NCI-H510A treated with DMSO at 0.1 percent for 48 hours (cell line): ENCODE measurements at places on chromosomes 7 and 10.

DNA sequence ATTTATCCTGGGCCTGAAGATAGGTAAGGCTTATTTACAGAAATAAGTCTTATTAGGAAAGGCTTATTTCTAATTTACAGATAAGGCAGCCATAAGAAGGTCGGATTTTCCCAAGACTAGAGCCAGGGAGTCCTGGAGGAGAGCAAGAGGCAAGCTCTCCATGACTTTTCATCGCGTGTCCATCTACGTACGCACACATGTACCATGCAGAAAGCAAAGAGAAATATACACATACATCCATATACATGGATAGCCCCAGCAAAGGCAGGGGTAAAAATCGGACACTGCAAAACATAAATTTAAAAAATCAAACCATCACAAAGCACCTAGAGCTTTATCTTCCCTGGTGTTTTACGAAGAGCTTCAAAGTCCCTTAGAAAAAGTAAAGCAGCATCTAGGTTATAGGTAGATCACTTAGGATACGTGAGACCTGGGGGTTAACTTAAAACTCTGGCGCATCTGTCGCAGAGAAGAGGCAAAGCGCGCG, 25.8 kb upstream of the ZRANB1 start:
- peak; percentile 73 for DNase-seq

GRCh38 chr7:130476297-130477150, 15.4 kb upstream of the MEST start:
- DNase-seq: no peak

DNA sequence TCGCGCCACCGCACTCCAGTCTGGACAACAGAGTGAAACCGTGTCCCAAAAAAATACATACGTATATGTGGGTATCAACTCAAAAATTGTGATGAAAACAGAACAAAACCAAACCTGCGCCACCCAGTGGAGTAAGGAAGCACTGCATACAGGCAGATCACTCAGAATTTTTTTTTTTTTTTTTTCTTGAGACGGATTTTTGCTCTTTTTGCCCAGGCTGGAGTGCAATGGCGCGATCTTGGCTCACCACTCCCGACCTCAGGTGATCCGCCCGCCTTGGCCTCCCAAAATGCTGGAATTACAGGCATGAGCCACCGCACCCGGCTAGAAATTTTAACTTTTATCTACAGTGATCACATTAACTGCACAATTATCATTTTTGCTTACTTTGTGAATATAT, 9.1 kb upstream of the TMEM236 start:
- DNase-seq: no peak

DNA sequence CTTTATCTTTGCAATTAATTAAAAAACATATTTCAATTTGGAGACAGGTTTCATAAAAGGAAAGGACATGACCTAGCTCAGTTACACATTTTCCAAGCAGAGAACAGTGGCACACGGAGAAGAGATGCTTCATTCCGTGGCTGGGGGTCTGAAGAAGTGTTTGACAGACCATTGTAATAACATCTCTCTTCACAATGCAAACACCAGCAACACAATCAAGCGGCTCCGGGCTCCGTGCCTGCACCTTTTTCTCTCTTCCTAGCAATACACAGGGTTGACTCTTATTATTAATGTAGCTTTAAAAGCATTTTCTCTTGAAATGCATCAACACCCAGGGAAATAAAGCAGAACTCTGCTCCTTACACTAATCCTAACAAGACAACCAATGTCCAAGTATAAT, 261.0 kb upstream of the AOAH start:
- DNase-seq: peak; percentile 65

DNA sequence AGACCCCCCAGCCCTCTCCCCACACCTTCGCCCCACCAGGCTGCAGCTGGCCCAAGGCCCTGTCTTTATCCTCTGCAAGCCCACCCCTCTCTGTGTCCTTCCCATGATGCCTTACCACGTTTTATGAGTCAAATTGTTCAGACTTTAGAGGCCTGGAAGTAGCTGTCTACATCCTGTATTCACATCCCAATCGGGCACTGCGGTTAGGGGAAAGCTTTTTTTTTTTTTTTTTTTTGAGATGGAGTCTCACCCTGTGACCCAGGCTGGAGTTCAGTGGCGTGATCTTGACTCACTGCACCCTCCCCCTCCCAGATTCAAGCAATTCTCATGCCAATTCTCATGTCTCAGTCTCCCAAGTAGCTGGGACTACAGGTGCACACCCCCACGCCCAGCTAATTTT, 121.5 kb upstream of the SH2B2 start:
- no peak for DNase-seq

- no peak for DNase-seq
These were observed 182.8 kb upstream of the CDCA7L start for GRCh38 chr7:22128528-22128920.

DNA sequence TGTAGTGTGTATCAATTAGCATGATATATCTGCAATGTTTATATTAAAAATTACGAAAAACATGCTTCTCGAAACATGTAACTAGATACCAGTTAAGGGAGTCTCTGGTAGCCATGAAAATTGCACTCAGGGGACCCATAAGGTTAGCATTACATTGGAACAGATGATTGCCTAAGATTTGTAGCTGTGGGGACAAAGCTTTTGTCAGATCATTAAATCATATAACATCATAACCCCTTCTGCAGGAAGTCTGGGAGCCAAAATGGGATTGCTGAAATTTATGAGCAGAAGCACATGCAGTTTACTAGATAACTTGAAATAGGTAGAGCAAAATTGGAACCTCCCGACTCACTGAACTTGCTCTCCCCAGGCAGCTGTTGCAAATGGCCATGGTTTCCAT, 235.0 kb upstream of the IGFBP3 start:
- no peak for DNase-seq

DNA sequence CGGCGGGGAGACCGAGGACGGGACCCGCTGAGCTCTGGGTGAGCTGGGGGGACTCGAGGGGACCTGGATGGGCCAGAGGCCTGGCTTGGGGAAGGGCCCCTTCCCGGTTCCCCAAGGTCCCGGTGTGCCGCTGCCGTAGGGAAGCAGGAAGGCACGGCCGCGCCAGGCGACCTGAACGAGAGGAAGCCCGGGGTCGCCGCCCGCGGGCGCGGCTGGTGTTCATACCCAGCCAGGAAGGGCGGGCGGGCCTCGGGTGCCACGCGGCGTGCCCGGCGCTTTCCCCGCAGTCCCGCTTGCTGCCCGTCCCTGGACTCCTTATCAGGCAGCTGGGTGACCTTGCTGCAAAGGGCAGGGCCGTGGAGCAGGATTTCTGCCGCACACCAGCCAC, 38.0 kb downstream of the ZNF777 start:
- no peak for DNase-seq

- no peak for DNase-seq
These were observed 263.1 kb downstream of the CREB5 start for GRCh38 chr7:28675429-28675828.

DNA sequence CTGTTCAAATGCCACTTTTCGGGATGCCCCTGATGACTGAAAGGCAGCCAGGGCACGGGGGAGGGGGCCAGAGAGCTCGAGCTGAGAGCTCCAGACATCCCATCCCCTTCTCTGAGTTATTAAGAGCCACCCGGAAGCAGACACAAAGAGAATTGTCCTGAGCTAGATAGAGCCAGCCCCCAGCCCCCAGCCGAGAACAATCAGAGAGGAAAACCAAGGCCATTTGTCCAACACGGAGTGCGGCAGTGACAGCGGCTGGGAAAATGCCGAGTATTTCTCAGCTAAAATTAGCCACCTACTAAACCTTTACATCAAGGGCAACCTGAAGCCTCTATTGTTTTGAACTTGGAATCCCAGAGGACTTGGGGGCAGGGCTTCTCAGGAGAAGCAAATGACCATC, 51.0 kb downstream of the UNC5B start:
- no peak for DNase-seq

DNA sequence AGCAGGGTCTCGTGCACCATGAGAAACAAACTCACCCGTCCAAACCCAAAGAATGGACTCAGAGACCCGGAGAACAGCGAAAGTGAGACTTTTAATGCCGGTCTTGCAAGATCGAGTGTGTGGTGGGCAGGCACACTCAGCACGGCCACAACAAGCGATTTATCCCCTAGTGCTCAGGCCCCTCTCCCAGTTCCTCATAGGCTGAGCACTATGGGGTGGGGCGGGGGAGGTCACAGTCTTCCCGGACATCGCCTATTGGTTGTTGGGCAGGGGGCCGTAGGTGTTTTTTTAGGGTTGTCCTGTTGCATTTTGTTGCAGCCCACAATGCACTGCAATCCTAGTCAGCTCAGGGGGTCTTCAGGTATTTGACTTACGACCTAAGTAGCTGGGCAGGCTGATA, 608.3 kb upstream of the FOXK1 start:
- no peak for DNase-seq

GRCh38 chr7:47738563-47739166, 156.8 kb upstream of the TNS3 start:
- no peak for DNase-seq

DNA sequence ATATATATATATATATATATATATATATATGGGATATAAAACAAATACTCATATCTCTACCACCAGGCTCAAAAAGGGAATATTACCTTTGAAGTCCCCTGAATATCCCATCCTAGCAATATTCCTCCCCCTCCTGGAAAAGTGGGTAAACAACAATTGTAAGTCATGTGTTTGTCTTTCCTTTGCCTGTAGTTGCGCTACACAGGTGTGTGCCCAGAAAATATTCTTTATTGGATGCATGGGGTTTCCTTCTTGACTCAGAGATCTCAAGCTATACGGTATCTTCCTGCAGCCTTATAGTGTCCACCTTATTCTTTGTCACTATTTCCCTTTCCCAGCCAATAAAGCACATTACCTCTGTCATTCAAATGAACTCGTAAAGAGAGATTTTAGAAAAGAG, 54.2 kb downstream of the MET start:
- DNase-seq: no peak

DNA sequence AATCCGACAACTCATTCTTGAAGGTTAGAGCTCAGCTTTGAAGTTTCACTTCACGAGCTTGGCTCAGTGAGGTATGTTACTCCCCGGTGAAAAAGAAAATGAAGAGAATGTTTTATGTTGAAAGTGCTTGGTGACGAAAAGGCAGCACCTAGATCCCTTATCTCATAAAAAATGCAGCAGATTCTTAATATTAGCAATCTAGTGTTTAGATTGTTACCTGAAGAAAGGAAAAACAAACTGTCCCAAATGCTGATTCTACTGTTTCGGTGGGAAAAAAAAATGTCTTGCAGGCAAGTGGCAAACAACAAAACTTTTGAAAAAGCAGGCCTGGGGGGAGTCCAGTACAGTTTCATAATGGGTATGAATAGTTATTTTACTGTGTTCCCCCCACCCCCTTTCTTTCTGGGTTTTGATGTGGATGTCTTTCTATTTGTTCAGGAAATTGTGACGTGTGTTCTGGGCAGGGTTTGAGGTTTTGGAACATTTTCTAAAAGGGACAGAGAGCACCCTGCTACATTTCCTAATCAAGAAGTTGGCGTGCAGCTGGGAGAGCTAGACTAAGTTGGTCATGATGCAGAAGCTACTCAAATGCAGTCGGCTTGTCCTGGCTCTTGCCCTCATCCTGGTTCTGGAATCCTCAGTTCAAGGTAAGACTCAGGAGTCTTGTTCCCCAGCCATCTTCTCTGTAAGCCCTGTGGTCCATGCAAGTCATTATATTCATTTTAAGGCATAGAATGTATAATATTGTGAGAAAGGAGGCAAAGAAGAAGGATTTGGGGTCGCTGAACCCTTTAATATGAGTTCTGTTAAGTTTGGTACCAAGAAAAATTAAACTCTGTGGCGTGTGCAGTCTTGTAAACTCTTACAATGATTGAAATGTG, at the start of gene SRGN:
TSS of gene SRGN (plus strand) at position 514 of the 881 bp plus-strand sequence. CDS start at position 569, 55 bp downstream.
- no peak for DNase-seq

GRCh38 chr10:57679916-57680315, 587.8 kb downstream of the IPMK start:
- DNase-seq: no peak

DNA sequence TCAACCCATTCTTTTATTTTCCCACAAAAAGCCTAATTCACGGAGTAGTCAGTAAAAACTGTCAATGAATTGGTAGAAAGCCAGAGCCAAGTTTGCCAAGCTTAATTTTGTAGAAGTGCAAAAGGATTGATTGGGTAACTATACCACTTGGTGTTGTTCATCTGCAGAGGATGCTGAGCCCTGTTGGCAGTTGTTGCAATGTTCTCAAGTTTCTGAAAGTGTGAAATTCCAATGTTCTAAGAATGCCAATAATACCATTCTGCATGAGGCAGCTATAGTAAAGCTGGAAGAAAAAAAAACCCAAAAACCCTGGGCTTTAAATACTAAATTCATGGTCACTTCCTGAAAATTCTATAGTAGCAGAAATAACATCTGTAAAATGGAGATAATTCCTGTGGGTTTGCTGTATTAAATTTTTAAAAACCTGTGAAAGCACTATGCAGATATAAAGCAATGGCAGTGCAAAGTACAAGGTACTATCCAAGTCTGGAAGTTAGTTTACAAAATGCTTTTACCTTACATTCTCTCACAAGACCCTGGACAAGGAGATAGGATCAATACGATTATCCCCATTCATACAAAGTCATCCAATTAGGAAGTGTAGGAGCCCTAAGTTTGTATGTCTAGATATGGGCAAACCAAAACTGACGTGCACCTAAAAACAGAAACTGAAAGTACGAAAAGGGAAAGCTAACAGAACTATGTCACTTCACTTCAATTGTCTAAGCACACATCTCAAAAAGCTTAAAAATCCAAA, 6.0 kb upstream of the PON1 start:
- DNase-seq: no peak

DNA sequence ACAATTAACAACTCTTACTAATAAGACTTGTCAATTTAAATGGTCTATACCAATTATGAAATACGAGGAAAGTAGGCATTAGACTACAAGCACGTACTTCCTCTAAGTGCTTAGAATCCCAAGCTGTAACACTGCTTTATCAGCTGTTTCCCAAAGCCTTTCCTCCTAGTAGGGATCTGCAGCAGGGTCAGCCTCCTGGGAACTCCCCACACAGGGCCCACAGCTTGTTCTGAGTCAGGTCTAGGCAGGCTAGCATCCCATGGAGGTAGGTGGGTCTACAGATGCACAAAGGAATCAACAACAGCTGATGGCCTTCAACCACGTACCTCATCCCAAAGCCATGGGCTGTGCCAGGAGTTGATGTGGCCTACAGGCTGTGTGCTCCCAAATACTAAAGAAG, 14.7 kb downstream of the MMS19 start:
- DNase-seq: no peak
